ENCODE measurements at places on chromosomes 12 and 14. TPM values are rescaled to one million over a fixed set of nuclear protein-coding genes. Genes with fewer than 3 reads are reported as not detected.

Gene STON2
- total RNA-seq = 52.5 TPM

Gene ALDH1L2
- total RNA-seq = 35.7 TPM

Gene BDKRB1
- total RNA-seq = 16.7 TPM

- no peak overlapping the region for H3K27ac ChIP-seq
- DNase-seq = no peak
- H3K4me3 ChIP-seq = no peak overlapping the region
- no peaks in the 10 kb centered on the region for H3K4me1 ChIP-seq
These were observed 19.3 kb downstream of the JAG2 start for GRCh38 chr14:105149146-105149781.

DNA sequence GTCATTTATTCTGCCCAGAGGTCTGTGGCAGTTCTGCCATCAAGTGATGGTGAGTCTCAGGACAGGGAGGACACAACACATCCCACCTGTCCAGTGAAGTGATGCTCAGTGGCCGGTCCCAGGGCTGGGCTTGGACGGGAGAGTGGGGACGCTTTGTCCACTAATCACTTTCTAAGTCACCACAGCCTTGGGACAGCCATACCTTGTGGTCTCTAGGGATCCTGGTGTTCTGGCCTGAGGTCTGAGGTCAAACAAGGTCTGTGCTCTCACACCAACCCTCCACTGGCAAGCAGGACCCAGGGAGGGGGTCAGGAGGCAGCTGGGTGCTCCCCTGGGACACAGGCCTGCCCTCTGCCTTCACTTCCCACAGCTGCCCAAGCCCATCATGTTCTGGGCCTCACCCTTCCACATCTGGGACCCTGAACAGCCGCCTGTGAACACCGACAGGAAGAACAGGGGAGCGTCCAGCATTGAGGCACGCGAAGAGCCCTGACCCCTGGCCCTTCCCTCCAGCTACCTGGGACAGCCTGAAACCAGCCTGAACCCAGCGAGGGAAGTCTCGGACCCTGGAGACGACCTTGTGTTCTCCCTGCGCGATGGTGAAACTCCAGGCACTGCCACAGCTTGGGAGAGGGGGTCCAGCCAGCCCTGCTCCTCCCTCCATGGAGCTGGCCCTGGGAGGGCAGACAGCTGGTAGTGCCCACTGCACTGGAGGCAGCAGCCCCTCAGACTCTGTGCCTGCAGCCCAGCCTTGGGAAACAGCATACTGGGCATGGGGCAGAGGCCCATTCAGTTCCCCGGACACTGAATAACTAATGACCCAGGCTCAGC lies 19.7 kb upstream of the GPR132 start:
- peaks cover 16% of the 10 kb centered on the region for H3K4me1 ChIP-seq
- no peaks in the 10 kb centered on the region for H3K36me3 ChIP-seq
- DNase-seq = no peak
- H3K27ac ChIP-seq = no peak overlapping the region

Measured in fibroblast of lung (primary cell).